ENCODE measurements at places on chromosomes 1 and 21.

- no peak for DNase-seq
These were observed 35.0 kb upstream of the SLC2A1 start for GRCh38 chr1:42993502-42994136.

DNA sequence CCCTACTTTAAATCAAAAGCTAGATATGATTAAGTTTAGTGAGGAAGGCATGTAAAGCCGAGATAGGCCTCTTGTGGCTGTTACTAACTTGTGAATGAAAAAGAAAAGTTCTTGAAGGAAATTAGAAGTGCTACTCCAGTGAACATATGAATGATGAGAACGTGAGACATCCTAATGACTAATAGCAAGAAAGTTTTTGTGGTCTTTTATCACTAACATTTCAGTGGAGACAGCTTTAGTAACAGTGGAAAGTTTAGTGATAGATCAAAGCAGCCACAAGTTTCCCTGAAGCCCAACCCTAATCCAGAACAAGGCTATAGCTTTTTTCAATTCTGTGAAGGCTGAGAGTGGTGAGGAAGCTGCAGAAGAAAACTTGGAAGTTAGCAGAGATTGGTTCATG is 73.6 kb upstream of the LRRC8B start:
- DNase-seq: no peak

DNA sequence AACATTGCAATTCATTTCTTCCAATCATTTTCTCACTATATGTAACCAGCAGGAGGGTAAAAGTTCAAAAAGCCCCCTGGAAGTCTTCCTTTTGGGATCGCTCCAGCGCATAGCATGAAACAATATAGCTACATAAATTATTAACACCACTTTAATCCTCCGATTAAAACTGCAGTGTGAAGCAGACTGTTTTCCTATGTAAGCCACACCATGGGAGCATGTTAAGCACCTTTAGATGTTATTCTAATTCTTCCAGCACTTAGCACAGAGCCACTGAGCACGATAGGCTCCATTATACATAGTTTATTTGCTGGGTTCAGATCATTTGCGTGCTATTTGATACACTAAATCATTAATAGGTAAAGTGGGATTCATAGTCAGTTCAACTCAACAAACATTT is 18.4 kb upstream of the GADD45A start:
- no peak for DNase-seq

DNA sequence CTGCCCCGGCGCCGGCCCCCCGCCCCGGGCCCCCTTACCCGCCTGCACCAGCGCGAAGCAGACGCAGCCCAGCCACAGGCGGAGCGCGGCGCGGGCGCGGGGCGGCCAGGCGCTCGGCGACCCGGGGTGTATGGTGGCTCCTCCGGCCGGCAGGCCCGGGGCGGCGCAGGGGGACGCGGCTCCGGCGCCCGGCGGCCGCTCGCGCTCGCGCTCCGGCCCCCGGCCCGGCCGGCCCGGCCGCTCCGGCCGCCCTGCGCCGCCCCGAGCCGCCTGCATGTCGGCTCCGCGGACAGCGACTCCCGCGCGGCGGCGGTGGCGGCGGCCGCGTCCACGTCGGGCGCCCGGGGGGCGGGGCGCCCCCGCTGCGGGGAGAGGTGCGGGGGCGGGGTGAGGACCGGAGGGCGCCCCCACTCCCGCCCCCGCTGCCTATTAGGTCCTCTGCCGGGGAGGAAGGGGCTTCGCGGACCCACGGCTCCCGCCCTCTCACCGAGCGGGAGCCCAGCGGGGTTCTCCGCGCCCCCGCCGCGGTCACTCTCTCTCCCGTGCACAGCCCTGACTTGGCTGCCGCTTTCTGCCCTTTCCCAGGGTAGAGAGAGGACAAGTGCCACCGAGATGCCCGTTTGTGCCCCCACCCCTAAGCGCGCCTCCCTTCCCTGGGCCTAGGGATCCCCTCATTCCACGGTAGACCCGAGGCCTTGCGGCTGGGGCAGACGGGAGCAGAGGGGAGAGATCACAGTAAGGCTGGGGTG is at the start of gene FNDC5:
FNDC5 (minus strand) TSS at position 298 of the 749 bp plus-strand sequence.
- no peak for DNase-seq

- DNase-seq: no peak
These were observed 38.4 kb upstream of the SAMSN1 start for GRCh38 chr21:14584357-14585095.

All from upper lobe of right lung (tissue), 1 donor.